ENCODE measurements at places on chromosomes 13 and 19.

DNA sequence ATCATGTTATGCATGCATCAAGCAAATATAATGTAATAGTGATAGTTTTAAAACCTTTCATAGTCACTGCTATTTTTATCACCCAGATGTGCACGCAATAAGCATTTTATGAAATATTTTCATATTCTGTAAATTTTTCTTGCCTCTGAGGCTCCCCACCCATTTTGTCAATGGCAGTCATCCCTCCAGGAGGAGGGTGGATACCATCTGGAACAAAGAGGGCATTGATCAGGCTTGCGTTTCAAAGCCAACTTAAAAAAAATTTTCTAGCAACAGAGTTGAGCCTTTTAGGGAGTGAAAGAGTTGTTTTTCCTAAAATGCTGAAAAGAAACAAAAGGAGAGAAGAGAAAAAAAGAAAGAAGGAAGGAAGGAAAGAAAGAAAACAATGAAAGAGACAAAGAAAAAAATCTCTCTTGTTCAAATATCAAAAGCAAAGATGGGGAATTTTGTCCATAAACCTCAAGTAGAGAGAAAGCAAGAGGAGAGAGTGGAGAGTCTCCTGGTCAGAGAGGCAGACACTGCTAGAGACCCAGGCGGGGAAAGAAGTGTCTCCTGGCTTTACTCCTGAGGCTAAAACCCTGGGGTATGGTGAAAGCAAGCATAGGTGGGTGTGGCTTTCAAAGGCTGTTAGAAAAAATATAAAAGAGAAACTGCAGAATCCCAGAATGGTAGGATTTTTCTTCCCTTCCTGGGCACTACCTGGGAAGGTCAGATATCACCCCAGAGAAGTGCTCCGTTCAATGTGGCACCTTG, 63.6 kb upstream of the KLF12 start:
- no peak for DNase-seq

DNA sequence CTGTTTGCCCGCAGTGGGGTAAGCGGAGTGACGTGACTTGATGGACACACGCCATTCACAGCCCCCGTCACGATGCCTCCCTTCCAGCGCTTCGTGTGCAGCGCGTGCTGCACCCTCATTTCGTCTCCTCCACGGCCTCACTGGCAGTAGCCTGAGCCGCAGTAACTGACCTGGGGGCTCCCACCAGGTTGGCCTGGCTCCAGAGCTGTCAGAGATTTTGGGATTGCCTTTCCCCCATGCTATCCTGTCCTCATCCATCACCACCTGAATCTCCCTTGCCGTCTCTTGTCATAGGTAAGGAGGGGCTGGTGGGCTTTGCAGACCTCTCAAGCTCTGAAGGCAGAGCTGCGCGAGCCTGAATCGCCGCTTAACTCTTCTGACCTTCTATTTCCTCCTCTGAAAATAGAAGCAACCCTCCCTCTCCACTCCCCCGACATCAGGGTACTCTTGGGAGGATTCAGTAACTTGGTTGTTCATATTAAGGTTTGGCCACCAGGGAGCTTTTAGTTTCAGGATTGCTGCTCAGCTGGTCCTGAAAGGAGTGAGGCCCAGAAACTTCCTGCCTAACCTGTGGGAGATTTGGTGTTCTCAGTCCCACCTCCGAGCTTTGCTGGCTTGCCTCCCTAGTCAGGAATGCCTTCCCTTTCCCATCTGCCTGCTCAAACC, 27.9 kb downstream of the SIGLEC5 start:
- no peak for DNase-seq

DNA sequence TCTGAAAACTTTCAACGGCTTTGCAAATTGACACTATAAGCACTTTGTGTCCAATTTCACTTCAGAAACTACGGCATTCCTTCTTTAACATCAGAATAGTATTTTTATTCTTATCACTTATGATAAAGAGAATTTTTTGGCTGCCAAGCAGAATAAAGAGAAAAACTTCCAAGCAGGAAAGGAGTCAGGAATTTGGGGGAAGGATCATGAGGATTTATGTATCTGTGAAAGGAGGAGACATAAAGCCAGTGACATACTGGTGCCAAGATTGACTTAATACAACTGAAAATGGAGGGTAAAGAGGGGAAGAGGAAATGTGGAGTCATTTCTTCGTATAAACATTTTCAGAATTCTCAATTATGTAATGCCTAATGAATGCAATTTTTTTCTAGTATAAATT, 94.7 kb downstream of the RBM26 start:
- DNase-seq = no peak

DNA sequence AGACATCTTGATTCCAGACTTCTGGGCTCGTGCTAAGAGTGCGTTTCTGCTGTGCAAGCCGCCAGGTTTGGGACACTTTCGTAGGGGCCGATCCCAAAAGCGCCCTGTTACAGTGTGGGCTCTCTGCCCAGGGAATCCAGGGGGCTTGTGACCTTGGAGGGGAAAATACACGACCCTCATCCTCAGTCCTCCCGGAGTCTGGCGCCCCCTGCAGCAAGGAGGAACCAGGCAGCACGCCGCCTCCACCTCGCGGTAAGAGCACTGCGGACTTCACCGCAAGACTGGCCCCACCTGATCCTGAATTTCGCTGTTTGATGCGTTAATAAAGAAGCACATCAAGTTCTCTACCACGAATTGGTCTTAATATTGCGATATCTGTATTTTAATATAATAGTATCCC, 5.2 kb downstream of the POLRMT start:
- DNase-seq = no peak

DNA sequence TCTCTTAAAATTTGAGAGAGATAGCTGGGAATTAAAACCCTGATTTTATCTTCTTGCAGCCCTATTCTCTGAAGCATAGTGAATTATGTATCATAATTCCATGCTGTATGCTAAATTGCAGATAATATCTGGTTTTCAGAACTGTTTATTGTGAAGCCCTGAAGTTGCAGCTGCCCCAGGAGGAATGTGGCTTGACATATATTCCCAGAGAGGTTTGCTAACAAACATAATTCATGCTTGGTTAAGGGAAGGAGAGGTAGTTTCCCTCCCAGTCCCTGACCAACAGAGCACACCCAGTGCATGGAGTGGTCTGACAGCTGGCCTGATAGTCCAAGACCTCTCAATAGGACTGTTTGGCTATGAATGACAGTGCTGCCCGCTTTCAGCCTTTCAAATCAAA, 500.6 kb upstream of the MIR17HG start:
- no peak for DNase-seq

DNA sequence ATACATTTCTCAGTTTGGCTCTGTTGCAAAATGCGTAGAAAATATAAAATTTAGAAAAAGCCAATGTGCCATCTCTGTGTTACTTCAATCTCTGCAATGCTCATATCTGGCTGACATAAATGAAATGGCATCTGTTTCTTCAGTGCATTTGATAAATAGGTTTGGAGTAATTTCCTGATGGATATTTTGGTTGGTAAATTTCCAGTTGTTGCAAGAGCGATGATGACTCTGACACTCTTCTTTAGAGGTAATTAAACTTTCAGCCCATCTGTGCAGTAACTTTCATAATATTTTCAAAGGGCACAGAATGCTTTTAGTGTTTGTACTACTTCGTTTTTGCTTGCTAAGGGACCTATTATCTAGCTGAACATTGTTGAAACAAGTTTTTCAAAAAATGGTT, 1286.4 kb downstream of the PCDH9 start:
- DNase-seq = no peak

- no peak for DNase-seq
These were observed at the start of gene VSTM2B for GRCh38 chr19:29525901-29526729. TSS of gene VSTM2B (plus strand) at chr19:29525994. CDS start at chr19:29526584, 590 bp downstream.

- no peak for DNase-seq
These were observed 253.3 kb downstream of the LIG4 start for GRCh38 chr13:107961849-107962608.

GRCh38 chr19:5578097-5578846, 10.5 kb upstream of the TINCR start:
- DNase-seq = peak; percentile 89

DNA sequence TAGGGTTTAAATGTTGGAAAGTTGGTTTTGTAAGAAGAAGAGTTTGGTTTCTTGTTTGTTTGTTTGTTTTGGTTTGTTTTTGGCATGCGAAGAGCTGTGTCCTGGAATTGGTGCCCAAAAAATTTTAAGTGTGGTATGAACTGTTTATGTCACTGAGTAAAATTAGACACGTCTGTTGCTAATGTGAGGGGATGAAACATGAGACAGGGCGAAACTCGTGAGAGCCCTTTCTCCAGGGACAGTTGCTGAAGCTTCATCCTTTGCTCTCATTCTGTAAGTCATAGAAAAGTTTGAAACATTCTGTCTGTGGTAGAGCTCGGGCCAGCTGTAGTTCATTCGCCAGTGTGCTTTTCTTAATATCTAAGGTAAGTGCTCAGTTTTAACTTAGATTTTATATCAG, at the start of gene SGCG:
Gene SGCG, plus strand, starts transcription at position 269 of the 400 bp plus-strand sequence. CDS start 22,716 bp downstream, outside the sequence.
- DNase-seq = no peak

DNA sequence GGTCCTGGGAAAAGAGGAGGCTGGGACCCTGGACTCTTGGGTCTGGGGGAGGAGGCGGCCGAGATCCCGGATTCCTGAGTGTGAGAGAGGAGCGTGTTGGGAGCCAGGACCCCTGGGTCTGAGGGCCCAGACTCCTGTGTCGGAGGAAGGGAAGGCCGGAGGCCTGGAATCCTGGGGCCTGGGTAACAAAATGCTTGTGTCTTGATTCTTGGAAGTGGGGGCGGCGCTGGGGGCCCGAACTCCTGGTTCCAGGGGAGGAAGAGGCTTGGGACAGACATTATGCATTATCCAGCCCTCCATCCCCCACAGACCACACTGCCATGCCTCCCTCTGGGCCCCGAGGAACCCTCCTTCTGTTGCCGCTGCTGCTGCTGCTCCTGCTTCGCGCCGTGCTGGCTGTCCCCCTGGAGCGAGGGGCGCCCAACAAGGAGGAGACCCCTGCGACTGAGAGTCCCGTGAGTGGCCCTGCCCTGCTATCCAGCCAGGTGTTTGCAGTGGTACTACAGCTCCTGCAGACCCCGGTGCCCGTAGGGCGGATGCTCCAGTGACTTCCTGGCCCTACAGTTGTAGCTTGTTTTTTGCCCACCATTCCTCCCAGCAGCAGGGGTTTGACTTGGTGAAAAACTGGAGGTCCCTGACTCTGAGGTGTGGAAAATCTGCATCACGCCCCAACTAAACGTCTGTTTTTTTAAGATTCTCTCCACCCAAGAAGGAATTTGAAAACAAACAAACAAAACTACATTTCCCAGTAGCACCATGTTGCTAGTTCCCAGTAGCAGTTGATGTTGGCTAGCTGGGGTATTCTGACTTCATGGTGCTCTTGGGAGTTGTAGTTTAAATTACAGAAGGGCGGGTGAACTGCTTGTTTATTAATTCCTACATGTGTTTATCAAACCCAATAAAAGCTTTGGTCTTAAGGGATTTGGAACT, 630 bp downstream of the NUCB1 start:
- DNase-seq = peak; percentile 29

DNA sequence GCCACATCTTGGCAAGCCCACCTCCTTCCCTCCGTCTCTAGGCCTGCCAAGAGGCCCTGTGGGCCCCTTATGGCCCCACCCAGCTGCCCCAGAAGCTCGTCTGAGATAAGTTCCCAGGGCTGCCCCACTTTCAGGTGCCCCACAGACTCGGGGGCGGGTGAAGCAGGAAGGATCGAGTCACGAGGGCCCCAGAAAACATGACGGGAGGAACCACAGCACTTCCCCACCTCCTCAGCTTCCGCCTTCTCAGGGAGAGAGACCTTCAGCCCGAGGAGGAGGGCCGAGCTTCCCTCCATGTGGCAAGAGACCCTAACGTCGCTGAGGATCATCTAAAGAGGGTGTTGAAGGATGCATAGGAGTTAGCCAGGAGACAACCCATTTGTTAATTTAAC, 4.5 kb upstream of the IL12RB1 start:
- DNase-seq = peak; percentile 73

GRCh38 chr19:31289381-31289880, 59.8 kb downstream of the TSHZ3 start:
- no peak for DNase-seq

GRCh38 chr19:55432241-55432959, 10.7 kb downstream of the SHISA7 start:
- DNase-seq = no peak

- DNase-seq = no peak
These were observed 13.3 kb upstream of the FGF9 start for GRCh38 chr13:21657538-21657937.

GRCh38 chr13:76723551-76724232, 162.5 kb downstream of the KCTD12 start:
- peak; percentile 39 for DNase-seq

- no peak for DNase-seq
These were observed 28.4 kb downstream of the NFIX start for GRCh38 chr19:13023656-13024055.

GRCh38 chr19:33312065-33312464, 9.7 kb upstream of the CEBPA start:
- no peak for DNase-seq

GRCh38 chr13:72864142-72865011, 82.4 kb downstream of the PIBF1 start:
- DNase-seq = no peak

- no peak for DNase-seq
These were observed 727.6 kb upstream of the ARGLU1 start for GRCh38 chr13:107295416-107296140.

DNA sequence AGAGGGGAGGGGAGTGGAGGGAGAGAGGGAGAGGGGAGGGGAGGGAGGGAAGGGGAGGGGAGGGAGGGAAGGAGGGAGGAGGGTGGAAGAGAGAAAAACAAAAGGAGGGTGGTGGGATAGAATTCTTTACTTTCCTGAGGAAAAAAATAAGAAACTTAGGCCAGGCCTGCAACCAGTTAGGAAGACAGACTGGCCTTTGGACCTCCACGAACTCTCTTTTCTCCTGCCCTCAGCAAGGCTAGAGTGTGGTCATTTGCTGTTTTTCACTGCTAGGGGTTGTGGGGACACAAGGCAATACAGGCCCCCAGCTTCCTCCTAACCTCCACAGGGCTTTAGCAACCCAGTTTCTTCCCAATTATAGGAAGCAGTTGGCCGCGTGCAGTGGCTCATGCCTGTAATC, 4.2 kb downstream of the CCDC8 start:
- DNase-seq = no peak

DNA sequence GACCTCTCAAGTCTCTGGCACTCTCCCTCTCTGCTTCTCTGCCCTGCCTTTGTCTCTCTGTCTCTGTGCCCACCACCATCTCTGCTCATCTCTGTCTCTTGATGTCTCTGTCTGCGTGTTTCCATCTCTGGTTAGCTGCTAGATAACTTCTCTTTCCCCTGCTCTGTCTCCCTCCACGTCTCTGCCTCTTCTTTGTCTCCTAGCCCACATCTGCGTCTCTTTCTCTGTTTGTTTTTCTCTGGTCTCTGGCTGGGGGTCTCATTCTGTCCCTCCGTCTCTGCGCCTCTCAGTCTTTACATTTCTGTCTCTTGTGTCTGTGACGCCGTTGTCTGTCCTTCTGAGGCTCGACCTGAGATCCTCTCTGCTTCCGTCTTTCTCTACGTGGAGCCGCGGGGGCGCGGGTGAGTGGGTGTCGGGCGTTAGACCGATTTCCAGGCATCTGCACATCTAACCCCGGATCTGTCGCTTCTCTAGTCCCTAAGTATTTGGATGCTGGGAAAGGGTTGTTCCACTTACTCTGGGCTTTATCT, 386 bp downstream of the GIPR start:
- DNase-seq = no peak

Measured in thymus (tissue), 14 donors.